CD4-positive, CD25-positive, alpha-beta regulatory T cell (primary cell): ENCODE measurements at places on chromosomes 3 and 15. TPM values are rescaled to one million over a fixed set of nuclear protein-coding genes. Genes with fewer than 3 reads are reported as not detected.

The FAM174B gene
- 4.1 TPM for total RNA-seq

The FES gene
- total RNA-seq, result 3.8 TPM

The SH3GL3 gene
- total RNA-seq, result not detected

The PAK6 gene
- not detected for total RNA-seq

The TMEM43 gene
- 50.2 TPM for total RNA-seq

The ZCWPW2 gene
- total RNA-seq, result 0.37 TPM

The CORO2B gene
- not detected for total RNA-seq

The PLSCR5 gene
- not detected for total RNA-seq

The TMEM207 gene
- total RNA-seq, result not detected

The C3orf38 gene
- total RNA-seq, result 46.9 TPM

The TNFAIP8L3 gene
- total RNA-seq, result not detected

The CMTM8 gene
- total RNA-seq, result 6.0 TPM

The NPHP3 gene
- 33.0 TPM for total RNA-seq

The SOX14 gene
- total RNA-seq, result not detected

The PIF1 gene
- 0.37 TPM for total RNA-seq

The ROBO2 gene
- not detected for total RNA-seq
